ENCODE measurements at places on chromosomes 5 and 9. TPM values are rescaled to one million over a fixed set of nuclear protein-coding genes. Genes with fewer than 3 reads are reported as not detected.

- H3K27me3 ChIP-seq: no peaks in the 10 kb centered on the region
- no peak overlapping the region for H3K4me3 ChIP-seq
- H3K4me1 ChIP-seq: no peaks in the 10 kb centered on the region
- DNase-seq: no peak
Observed at GRCh38 chr5:94157704-94158539, 416.5 kb upstream of the POU5F2 start.

GRCh38 chr9:6564360-6564759, 81.2 kb downstream of the GLDC start:
- no peak overlapping the region for H3K4me3 ChIP-seq
- DNase-seq: no peak
- H3K27me3 ChIP-seq: no peaks in the 10 kb centered on the region
- H3K36me3 ChIP-seq: no peaks in the 10 kb centered on the region
- no peaks in the 10 kb centered on the region for H3K4me1 ChIP-seq

The CKMT2 gene
- not detected for total RNA-seq

DNA sequence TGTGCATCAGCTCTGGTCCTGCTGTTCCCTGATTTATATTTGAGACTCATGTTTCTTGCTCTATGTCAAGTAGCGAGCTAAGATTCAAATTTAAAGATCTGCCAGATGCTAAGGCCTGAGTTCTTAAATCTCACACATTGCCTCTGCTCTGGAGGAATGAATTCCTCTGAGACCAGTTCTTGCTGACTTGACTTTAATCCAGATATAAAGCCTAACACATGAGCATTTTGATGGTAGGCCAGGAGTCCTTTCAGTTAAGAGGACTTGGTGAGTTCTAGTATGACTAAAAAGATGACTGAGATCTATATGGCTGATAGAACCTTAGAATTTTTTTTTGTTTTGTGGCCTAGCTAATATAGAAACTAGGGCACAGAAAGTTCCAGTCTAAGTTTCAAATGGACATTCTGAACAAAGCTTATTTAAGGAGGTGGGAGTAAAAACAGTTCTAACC, 1.3 kb upstream of the INIP start:
- no peaks in the 10 kb centered on the region for H3K4me1 ChIP-seq
- peaks cover 13% of the 10 kb centered on the region for H3K36me3 ChIP-seq
- no peak for DNase-seq
- H3K27ac ChIP-seq: no peak overlapping the region

DNA sequence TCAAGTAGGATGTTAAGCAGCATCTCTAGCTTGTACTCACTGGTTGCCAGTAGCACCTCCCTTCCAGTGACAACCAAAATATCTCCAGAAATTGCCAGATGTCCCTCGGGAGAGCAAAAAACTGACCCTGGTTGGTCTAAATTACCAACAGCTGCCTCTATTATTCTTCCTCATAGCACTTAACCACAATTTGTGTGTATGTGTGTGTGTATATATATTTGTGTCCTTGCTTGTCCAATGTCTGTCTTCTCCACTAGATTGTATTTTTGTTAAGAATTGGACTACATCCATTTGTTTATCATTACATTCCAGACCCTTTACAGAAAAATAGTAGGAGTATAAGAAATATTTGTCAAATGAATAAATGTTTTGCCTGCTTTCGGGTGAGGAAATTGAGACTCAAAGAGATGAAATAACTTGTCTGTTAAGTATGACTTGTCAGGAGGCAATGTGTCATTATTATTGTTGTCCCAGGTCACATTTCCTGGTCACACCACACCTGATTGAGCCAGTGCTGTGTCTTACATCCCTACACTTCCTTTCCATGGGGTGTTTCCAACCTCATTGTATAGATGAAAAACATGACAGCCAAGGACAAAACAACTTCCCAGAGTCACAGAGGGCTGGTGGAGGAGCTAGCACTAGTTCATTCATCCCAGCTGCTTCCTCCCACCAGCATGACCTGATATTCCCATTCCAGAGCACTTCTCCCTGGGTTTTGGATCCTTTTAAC, 11.4 kb upstream of the GRPEL2 start:
- no peak overlapping the region for H3K27ac ChIP-seq
- no peak overlapping the region for H3K4me3 ChIP-seq
- peaks cover 5% of the 10 kb centered on the region for H3K27me3 ChIP-seq
